ENCODE measurements at places on chromosomes 5 and 9.

- DNase-seq = no peak
These were observed 21.7 kb downstream of the SKIC3 start for GRCh38 chr5:95533106-95533505.

GRCh38 chr9:112249277-112249676 is 74.2 kb upstream of the SUSD1 start:
- peak; percentile 8 for DNase-seq

DNA sequence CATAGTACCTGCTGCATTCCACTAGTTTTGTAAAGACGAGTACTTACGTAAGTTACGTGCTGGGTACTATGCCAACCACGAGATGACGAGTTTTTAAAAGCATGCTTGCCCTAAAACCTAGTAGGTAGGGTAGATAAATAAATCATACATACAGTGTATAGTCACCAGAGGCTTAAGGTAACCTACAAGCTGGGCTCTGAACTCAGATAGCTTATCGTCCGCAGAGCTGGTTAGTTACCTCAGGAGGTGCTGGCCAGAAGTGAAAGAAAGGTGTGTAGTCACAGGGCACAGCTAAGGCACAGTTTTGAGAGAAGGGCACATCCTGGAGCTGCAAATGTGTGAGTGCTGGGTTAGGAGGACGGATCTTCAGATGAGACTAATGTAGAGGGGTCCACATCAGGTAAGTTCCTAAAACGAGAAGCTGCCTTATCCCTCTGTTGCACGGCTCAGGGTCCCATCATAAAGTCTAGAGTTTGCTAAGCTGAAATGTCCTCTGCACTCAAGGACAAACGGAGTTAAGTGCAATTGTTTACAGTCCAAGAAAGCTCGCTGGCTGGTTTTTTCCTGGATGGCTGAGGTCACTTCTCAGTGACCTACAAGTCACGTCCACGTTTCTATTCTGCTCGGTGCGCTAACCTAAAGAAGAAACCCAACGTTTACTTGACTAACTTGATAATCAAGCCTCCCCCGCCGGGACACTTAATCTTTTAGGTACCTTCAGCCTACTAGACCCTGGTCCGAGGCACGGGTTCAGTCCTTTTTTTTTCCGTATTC is 1.1 kb upstream of the SNX24 start:
- DNase-seq = no peak

DNA sequence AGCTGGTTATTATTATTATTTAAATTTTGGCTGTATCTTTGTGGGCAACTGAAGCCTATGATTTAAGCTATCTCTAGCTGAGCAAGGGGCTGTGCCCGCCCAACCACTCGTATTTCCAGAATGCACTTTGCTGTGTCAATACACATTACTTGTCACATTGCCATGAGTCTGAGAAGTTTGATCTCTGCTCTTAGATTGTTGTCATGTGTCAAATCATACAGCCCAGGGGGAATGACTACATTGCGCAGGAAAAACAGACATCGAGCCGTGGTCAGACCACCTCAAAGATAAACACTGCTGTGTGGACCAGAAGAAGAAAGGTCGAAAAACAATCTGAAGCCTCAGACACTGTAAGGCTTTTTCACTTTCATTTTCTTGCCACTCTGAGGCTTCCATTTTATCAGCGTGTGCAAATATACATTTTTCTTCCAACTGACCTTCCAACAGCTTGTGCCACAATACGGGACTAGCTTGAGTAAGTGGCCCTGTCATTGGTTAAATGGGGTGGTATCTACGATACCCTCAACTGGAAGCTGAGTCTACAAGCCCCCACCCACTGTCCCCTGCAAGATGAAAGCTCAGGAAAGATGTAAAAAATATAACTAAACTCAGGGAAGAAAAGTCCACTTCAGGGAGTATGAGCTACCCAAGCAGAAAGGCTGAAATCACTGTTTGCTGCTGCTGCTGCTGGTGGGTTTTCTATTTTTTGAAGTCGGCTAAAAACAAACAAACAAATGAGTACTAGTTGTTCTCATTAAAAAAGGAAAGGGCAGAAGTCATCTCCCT is 603.0 kb downstream of the BNC2 start:
- no peak for DNase-seq

GRCh38 chr9:81893929-81894328 is 34.3 kb upstream of the SPATA31D4 start:
- DNase-seq = no peak

- DNase-seq = no peak
These were observed 375.0 kb downstream of the MAN2A1 start for GRCh38 chr5:110064603-110065268.

GRCh38 chr9:21119093-21119770 is 22.4 kb downstream of the IFNW1 start:
- DNase-seq = no peak

DNA sequence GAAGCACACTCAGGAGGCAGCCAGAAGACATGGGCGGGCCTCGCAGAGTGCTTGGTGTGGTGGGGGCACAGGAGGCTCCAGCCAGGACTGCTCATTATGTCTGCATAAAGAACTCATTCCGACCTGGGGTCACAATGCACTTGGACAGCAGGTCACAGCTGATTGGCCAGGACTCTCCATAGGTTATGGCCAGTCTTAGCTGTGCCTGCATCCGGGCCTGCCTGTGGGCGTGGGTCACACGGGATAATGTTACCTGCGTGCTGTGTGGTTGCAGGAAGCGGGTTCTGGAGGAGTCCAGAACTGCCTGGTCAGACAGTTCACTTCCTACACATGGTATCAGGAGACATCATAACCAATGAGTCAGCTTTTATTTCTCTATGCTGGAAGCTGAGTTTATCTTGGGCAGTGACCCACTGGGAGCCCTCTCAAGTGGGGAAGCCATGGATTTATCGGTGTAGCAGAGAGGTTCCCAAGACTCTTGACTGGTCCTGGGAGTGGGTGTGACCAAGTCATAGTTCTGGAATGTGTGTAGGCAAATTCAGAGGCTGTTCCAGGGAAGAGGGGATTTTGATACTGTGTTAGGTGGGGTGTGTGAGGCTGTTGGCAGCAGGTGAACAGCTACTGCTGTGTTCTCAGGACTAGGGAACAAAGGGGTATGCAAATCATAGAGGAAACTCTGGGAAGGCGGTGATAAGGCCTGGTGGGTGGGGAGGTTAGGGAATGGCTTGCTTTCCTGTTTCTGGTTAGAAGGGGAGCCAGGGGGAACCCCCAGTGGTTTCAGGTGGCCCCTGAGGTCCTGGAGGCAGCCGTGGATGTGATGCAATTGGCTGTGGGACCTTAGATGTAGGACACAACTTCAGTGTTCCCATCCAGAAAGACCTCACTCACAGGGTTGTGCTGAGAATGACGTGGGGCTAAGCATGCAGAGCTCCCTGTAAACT is 51.3 kb downstream of the ARHGEF37 start:
- DNase-seq = no peak

- no peak for DNase-seq
These were observed 275.9 kb downstream of the ACTL7B start for GRCh38 chr9:108579757-108580439.

GRCh38 chr9:93900971-93901861 is 53.9 kb downstream of the BARX1 start:
- peak; percentile 2 for DNase-seq

- no peak for DNase-seq
These were observed 1.9 kb upstream of the FST start for GRCh38 chr5:53478411-53479044.

DNA sequence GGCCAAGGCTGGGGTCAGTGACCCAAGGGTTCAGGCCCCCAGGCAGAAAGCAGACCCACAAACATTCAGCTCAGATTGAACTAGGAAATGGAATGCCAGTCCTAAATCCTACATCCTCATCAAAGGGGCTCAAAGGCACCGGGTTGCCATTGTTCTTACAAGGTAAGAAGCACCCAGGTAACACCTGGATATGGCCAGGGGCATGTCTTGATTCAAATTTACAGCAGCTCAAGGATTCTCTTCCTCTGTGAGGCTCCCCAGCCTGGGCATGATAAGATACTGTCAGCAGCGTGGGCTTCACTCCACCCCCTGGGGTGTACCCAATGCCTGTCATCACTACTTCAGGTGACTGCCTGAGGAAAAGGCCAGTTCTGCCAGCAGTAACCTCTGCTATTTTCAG is 92.1 kb upstream of the FSTL4 start:
- no peak for DNase-seq

DNA sequence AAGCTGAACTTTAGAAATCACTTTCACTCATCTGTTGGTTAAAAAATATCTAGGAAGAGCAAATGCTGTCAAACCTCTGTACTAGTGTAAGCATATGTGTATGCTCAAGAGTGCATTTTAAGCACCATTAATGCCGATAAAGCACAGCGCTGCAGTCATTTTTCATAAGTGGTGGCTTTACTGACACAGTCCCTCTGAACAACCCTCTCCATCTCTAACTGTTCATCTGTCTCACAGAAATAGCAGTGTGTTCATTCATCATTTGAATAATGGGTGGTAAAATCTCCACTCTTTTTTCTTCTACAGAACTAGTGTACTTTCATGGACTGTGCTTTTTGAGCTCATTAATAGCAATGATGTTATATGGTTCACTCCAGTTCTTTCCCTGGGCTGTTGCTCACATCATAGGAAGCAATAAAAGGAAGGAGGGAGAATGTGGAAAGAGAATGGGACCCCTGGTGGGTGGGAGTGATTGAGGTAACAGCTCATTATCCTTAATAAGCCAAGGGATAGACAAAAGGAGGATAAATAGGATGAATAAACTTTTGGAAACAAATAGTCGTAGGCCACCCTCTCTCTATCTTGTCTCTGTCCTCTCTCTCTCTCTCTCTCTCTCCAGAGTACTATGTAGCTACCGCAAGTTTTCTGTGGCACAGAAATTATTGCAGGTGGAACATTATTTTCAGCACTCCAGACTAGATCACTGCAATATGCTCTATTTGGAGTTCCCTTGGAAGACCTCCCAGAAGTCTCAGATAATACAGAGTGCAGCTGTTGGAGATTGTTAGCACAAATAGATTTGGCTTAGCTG is 117.9 kb upstream of the PRDM9 start:
- no peak for DNase-seq

DNA sequence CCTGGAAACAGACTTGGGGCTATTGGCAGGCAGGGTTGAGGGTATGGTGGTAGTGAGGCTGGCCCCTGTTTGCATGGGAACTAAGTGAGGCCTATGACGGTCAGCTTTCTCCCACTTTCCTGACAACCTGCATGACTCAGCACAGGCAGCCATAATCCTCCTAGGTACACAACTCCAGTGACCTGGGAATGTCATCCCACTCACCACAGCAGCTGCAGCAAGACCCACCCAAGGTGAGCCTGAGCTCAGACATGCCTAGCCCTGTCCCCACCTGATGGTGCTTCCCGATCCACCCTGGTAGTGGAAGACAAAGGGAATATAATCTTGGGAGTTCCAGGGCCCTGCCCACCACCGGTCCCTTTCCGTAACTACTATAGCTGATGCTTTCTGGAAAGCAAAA is 178.7 kb downstream of the NDUFS4 start:
- DNase-seq = no peak

- no peak for DNase-seq
These were observed 22.3 kb downstream of the PDE8B start for GRCh38 chr5:77232574-77233358.

- no peak for DNase-seq
These were observed 2.8 kb upstream of the PPP2CA start for GRCh38 chr5:134228624-134229023.

DNA sequence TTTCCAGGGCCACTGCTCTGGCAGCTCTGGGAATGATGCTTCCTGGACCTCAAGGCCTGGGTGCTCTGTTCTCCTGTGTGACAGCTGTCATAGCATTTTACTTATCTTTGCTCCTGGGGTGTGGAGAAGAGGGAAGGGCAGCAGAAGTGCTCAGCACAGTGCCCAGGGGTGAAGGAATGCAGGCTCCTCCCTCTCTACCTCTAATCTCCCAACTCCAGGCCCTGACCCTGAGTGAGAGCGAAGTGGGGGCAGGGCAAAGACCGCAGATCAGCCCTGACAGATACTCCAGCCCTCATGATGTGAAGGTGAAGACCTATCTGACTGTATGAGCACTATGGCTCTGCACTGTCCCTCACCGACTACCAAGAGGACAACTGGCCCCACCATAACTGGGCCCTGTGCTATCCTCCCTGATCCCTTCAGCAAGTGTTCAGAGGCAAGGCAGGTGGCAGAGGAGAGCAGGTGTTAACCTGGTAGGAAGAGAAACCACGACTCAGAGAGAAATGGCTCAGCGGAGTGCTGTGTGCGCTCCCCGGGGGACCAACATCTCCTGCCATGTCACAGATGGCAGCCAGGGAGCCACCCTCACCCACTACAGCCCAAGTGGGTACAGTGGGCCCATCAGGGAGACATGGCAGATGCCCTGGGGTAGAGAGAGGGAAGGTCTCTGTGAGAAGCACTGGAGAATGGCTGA is 16.8 kb downstream of the ACSL6 start:
- DNase-seq = no peak

DNA sequence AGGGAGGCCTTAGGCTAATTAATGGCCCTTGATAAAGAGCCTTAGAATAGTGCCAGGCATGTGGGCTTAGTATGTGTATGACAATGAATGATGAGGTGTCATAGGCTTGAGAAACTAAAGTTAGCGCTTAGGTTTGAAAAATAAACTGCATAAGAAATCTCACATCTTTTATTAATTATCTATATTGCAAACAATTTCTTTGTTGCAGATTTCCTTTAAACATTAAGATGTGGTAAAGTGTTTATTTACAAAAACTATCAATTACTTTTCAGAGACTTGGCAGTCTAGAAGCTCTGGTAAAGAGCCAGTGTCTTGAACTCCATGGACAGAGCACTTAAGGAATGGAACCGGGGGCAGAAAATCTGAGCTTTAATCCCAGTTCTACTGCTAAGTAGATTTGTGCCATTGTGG is 23.1 kb downstream of the MAP1B start:
- no peak for DNase-seq

DNA sequence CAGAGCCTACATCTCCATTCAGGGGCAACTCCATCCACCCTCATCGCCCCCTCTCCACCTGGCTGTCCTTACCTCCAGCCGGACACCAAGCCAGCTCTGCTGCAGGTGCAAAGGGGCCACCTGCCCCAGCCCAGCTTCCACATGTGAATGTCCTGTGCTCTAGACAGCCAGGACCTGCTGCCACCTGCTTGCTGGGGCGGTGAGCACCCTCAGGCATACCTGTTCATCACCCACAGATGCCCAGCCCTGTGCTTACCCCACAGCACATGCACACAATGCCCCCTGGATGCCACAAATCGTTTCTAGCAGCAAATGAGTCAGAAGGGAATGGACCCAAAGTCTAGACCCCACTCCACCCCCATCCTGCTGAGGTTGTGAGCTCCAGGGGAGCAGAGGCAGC is 13.3 kb upstream of the NKD2 start:
- DNase-seq = no peak

GRCh38 chr5:140842798-140843733 is 2.1 kb downstream of the PCDHA8 start:
- no peak for DNase-seq

DNA sequence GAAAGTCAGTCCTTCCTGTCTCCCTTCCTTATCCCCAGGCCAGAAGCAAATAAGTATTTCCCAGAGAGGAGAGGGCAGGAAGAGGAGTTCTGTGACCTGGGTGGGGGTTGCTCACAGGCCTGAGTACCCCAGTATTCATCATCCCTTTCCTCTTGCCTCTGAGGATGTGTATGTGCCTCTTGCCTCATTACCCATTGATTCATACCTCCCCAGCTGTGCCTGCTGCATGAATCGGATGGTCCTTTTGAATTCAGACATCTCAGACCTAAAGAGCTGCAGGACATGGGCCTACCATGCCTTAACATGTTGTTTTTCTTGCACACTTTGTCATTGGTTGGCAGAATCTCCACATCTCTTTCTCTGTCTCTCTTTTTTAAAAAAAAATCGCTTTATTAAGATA is 112.8 kb upstream of the SHB start:
- no peak for DNase-seq
